Stimulated activated CD8-positive, alpha-beta memory T cell treated with anti-CD3 and anti-CD28 coated beads, Interleukin-4, amount 100 ng/mL, for 4 hours (primary cell): ENCODE measurements at places on chromosomes 4 and X.

DNA sequence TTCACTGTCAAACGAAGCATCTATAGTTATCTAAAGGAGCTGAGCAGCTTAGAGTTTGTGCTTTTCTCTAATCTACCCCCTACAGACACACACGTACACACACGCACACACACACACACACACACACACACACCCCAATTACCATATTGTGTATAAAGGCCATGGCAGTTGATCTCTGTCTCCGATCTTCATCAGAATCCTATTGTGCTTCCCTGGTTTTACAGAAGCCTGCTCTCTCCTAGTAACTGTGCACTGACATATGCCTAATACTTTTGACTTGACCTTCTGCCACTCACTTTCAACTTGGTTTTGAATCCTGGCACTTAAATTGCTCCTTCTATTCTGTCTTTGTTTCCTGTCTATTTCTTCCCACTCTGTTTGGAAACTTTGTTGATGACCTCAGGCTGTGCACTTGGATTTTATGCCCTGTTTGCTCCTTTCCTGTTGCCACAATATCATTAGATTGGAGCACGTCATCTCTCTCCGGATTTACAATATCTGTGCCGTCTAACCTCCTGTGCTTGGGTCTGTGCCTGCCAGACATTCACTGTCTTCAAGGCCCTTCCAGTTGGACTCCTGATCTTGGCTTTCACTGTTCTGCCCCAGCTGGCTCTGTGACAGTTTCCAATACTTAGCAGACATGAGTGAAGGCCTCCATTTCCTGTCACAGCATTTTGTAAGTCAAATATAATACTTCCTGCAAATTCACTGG lies 928.1 kb downstream of the FAT4 start:
- no peak for DNase-seq

DNA sequence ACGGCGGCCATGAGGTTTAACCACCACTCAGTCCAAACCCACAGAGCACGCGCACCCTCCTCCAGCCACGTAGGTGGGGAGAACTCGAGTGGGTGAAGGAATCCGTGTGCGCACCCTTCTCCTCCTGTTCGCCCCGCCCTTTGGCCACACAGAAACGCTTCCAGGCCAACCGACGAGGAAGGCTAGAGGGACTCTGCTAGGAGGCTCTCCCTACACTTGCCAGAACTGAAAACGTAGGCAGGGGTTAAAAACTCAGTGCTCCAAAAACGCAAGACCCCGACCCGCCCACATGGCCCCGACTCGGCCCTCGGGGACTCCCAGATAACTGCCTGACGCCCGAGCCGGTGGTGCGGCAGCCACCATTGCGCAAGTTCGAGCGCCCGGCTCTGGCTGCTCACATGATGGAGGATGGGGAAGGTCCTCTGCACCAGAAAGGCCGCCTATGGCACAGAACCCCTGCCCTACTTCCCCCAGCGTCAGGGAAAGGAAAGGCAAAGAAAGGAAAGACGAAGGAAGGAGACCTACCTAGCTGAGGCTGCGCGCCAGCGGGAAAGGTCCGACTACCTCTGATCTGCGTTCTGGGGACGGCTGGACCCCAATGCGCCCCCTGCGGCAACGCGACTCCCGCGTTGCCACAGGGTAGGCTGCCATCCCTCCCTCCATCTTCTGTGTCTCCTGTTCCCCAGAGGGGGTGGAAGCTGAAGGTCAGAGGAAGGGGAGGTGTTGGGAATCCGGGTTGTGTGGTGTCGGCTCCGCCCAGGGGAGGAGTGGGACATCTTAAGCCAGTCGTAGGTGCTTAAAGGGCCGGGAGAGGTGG lies 201.9 kb upstream of the AGTR2 start:
- no peak for DNase-seq

GRCh38 chr4:2259036-2259540 lies 2.8 kb downstream of the MXD4 start:
- DNase-seq = no peak

GRCh38 chr4:24810871-24811631 lies 15.7 kb downstream of the SOD3 start:
- DNase-seq = no peak

GRCh38 chr4:2599304-2599654 lies 62.8 kb downstream of the FAM193A start:
- DNase-seq = no peak
